ENCODE measurements at places on chromosomes 11 and 22.

- peak; percentile 75 for DNase-seq
These were observed 669 bp downstream of the CDC42EP2 start for GRCh38 chr11:65315204-65315865.

- DNase-seq = no peak
These were observed 929.5 kb upstream of the RAG2 start for GRCh38 chr11:37527545-37527944.

DNA sequence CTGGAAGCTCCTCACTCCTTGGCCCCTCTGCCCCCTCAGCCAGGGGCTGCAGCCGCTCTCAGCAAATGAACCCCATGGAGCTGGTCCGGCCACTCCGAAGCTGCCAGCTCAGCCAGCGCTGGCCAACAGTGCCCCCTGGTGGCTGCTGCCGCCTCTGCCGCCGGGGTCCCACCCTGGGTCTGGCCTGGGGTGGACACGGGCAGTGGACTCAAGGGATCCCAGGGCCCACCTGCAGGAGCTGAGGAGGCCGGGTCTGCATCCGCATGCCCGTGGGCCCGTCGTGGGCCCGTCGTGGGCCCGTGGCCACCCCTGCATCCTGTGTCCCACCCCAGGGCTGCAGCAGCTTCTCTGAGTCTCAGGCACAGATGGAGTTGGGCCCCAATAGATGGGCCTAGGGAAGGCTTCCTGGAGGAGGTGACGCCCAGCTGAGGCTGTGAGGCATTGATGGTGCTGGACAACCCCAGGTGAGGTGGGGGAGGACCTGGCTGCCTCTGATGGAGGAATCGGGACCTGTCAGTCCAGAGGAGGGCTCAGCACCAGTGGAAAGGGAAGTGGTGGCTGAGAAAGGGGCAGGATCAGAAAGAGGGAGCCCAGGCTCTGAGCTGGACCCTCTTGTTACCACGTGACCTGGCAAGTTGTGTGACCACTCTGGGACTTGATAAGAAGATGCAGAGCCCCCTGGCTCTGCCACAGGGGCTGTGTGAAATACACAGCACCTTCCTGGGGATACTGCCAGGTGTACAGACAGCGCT is 522.3 kb downstream of the BRD1 start:
- DNase-seq = peak; percentile 61

DNA sequence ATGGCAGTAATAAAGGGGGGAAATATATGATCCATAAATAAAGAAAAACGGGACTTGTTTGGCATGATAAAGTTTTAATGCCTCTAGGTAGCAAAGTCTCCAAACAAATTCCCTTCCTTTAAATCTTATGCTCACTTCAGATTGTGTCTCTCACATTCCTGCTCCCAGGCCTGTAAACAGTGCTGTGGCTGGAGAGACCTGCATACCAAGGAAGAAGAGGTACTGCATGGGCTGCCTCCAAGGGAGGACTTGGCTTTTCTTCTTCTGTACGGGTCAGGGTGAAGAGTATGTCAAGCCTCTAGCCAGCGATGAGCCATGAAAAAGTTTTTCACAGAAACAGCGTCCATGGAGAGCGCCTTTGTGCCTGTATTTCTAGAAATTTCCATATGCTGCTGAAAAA is 161.8 kb downstream of the KIRREL3 start:
- no peak for DNase-seq

GRCh38 chr11:122108192-122108799 is 7.7 kb downstream of the BLID start:
- DNase-seq = peak; percentile 75

DNA sequence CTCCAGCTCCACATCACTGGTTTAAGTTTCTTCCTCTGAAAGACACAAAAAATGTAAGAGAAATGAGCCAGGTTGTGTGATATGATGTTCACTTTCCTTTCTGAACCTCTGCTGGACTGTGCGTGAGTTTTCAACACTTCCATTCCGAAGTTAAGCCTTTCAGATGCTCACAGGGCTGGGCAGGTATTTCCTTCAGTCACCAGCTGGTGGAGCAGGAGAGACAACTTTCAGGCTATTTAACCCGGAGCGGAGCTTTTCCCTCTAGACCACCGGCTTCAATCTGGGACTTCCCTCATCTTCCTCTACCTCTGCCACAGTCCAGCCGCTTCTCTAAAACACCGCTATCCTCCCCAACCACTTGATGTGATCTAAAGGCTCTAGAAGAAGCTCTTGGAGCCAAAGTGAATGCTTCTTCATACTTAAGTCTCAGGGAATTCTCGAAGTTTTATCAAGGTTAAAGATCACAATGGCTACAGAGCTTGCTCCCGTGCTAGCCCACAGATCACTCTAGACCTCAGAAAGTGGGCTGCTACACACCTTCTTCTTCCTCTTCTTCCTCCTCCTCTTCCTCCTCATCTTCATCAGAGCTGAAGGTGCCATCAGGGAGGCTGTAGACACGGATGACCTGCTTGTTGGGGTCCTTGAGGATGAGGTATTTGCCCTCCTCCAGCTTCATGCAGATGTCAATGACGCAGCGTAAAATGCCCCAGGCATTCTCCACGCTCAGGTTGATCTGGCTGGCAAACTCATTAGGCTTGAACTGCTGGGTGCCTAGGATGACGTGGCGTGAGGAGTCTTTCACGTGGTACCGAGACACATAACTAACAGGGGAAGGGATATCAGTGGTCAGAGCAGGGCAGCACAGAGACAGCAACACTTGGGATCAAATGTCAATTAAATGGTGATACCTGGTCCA is 4.4 kb upstream of the FOXRED2 start:
- no peak for DNase-seq

- no peak for DNase-seq
These were observed 2.0 kb downstream of the WT1 start for GRCh38 chr11:32433101-32433913.

DNA sequence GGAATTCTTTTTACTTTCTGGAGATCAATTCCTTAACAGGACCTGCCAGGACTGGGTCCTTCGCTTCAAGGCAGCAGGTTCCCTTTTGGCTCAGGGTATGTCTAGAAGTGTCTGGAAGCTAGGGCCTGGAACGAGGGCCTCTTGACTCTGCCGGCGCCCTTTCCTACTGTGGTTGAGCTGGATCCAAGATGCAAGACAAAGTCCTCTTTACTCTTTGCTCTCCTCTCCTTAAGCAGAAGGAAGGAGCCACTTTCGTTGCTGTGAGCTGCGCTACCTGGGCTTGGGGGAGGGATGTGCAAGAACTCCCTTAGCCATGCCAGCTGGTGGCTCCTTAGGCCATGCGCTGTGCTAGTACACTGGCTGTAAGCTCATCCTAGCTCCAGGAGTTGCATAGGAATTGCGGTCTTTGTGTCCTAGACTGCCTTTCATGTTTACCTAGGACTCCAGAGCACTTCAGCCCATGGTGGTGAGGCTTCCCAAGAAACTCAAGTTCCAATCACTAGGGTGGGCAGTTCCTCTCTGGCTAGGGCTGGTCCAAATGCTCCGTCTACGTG is 18.1 kb downstream of the GLB1L2 start:
- DNase-seq = no peak

GRCh38 chr11:10308201-10308954 is 3.5 kb downstream of the ADM start:
- DNase-seq = no peak
